Stimulated activated CD4-positive, alpha-beta T cell treated with anti-CD3 and anti-CD28 coated beads, Interleukin-4, amount 100 ng/mL, for 4 hours (primary cell): ENCODE measurements at places on chromosomes 2 and 18.

DNA sequence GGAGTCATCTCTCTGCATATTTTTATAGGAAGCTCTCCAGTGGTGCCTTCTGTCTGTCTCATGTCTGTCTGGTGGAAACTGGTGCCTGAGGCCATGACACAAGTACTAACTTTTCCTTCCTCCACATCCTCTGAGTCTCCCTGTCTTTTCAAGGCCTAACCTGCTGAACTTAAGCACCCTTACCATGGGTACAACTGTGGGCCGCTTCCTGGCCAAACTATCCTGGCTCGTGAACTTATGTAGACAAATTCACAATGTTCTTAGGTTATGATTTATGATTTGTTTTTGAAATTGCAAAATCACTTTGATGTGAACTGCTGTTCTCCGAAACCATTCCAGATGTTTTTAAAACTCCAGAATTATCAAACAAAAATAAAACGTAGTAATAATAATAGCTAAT is 804.5 kb upstream of the POU3F3 start:
- no peak for DNase-seq

DNA sequence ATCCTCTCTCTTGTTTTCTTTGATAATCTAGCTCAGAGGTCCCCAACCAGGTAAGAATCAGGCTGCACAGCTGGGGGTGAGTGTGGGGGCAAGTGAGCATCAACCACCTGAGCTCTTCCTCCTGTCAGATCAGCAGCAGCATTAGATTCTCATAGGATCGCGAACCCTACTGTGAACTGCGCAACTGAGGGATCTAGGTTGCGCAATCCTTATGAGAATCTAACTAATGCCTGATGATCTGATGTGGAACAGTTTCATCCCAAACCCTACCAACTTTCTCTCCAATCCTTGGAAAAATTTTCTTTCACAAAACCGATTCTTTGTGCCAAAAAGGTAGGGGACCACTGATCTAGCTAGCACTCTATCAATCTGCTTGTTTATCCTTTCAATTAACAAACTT is 678.3 kb downstream of the CBLN2 start:
- DNase-seq, result no peak

DNA sequence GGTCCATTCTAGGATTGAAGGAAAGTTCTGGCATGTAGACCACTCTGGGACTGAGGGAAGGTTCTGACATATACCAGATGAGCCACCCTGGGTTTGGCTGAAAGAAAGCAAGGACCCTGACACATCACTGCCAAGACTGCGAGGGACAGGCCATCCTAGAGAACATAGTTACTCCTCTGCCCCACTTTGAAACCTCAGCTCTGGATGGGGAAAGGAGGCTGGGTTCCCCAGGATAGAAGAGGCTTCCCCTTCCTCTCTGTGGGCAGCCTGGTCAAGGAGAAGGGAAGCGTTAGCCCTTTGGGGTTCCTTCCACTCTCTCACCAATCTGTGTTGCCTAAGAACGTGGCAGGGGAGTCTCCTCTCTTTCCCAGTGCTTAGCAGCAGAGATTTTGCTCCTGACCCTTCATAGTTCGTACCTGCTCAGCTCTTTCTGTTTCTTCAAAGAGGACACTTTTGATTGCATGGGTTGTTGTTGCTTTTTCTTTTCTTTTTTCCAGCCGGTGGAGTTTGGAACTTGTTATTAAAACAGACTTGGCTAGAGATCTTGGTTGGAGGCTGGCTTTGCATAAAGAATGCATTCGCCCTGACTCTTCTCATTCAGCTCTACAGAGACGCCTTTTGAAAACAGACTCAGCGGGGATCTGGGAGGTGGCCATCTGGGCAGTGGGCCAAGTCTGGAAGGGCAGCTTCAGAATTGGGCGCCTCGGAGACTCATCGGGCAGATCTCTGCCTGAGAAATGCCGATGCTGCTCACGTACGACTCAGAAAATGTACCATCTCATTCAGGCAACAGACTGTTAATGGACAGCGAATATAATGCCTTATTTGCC is 166.1 kb downstream of the CLIP4 start:
- DNase-seq, result no peak

DNA sequence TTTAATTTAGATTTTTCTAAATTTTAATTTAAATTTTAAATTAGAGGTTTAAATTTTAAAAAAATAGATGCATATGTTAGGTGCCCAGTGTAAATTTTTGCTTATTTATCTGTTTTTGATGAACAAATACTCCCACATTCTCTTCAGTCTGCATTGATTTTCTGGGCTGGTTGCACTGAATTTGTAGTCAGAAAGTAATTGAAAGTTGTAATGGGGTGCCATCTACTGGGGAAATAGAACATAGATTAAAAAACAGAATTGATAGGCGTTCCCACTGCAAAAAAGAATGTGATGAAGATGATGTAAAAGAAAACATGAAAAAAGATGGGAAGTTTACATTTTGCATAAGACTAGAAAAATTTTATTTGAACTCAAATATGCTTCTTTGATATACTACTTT is 51.7 kb upstream of the CCDC85A start:
- DNase-seq, result no peak

GRCh38 chr2:168255866-168256265 is 8.5 kb upstream of the STK39 start:
- no peak for DNase-seq

DNA sequence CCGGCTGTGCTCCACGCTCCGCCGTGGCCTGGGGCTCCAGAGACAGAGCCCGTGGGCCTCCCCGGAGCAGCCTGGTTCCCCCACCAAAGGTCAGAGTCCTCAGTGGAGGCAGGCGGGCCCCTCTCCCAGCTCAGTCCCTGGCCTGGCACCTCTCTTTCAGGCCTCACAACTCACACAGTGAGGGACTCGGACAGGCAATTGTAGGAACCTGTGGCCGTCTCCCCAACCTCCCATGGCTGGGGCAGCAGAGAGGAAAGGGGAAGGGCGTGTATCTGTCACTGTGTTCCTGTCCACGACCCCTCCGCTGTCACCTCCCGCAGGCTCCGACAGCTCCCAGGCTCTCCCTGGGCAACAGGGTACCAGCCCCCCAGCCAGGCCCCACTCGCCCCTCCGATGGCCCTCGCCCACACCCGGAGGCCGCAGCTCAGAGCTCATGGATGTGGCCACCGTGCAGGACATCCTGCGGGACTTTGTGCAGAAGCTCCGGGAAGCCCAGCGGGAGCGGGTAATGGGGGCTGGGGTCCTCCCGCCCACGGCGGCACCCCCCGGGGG is 32.4 kb upstream of the SNED1 start:
- DNase-seq, result no peak

DNA sequence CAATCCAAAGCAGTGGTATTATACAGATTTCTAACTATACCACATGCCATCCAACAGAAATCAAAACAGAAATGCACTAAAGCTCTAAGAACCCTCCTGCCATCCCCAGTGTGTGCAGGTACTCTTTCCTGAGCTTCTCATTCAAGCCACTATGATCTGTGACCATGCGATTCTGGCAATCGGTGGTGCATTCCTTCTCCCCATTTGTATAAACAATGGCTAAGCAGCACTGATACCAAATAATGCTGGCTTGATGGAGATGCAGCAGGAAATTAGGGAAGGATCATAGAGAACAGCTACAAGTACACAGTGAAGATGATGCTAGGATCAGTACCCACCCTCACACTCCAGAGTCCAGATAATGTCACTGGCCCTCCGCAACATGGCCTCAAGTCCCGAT is 51.8 kb downstream of the PPP4R1 start:
- DNase-seq, result no peak

GRCh38 chr2:238433941-238434845 is 7.5 kb downstream of the ASB1 start:
- no peak for DNase-seq

DNA sequence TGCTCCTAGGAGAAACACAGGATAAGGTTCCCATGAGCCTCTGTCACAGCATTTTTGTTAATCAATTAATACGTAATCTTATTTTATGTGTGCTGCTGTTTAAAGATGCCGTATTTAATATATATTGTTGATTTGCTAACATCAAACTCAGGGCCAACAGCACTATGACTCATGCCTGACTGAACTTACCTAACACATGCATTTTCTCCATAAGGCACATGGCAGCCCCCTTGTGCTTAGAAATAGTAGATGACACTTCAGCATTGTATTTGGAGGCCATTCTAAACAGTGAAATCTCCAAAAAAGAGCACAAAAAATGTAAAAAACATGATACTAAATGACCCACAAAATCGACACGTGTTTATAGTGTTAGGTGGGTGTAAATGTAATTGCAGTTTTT is 314.8 kb downstream of the MYCN start:
- DNase-seq, result no peak

GRCh38 chr18:34222307-34223163 is 2.2 kb downstream of the NOL4 start:
- no peak for DNase-seq

GRCh38 chr2:229342376-229342775 is 71.3 kb upstream of the PID1 start:
- DNase-seq, result no peak

DNA sequence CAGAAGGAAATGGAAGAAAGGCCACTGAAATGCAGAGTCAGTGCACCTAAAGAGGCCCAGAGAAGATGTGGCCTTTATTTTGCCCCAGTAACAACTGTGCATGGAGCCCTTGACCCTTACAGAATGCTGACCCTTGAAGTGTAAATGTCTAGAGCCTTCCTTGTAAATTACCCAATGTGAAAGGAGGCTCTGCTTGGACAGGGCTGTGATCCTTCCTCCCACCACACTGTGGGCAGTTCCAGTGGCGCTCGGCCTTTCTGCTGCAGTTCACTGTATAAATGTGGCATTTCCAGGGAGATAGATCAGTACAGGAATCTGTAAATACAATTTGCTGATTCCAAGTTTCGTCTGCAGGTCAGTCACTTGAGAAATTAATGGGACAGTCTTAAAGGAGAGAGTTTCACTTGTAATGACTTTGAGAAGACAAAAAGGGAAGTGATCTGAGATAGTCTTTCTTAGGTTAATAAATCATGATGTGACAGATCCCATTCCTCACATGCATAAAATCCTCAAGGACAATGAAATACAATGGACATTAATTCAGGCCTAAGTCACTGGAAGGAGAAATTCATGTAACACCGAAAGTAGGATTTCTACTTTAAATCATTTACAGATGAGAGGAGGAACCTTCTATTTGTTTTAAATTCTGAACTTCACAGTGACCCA is 133.8 kb upstream of the LMAN1 start:
- DNase-seq, result no peak

GRCh38 chr2:85504778-85505261 is 34.1 kb upstream of the MAT2A start:
- no peak for DNase-seq

DNA sequence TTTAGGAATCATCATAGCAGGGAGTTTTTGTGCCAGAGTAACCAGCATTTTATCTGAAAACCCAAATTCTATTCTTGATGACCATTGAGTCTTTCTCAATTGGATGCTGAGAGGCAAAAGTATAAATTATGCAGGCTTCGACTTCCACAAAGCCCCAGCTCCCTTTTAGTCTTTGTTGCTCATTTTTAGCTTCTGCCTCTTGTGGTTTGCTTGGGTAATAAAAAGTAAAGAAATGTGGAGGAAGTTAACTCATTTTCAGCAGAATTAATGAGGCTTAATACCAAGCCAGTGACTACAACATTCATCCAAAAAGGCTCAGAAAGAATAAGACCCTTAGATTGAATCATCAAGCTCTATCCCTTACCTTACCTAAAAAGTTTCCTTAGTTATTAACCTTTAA is 18.6 kb downstream of the ERMN start:
- DNase-seq, result no peak

- no peak for DNase-seq
These were observed 180.9 kb downstream of the FIGN start for GRCh38 chr2:163554864-163555263.

GRCh38 chr2:15918761-15919356 is 21.5 kb upstream of the MYCN start:
- DNase-seq, result no peak

- DNase-seq, result no peak
These were observed 5.4 kb downstream of the BOLA3 start for GRCh38 chr2:74142340-74142739.

- no peak for DNase-seq
These were observed 231.4 kb downstream of the HAUS1 start for GRCh38 chr18:46335534-46336101.

- DNase-seq, result no peak
These were observed 115.4 kb downstream of the CCDC85A start for GRCh38 chr2:56299171-56299691.

DNA sequence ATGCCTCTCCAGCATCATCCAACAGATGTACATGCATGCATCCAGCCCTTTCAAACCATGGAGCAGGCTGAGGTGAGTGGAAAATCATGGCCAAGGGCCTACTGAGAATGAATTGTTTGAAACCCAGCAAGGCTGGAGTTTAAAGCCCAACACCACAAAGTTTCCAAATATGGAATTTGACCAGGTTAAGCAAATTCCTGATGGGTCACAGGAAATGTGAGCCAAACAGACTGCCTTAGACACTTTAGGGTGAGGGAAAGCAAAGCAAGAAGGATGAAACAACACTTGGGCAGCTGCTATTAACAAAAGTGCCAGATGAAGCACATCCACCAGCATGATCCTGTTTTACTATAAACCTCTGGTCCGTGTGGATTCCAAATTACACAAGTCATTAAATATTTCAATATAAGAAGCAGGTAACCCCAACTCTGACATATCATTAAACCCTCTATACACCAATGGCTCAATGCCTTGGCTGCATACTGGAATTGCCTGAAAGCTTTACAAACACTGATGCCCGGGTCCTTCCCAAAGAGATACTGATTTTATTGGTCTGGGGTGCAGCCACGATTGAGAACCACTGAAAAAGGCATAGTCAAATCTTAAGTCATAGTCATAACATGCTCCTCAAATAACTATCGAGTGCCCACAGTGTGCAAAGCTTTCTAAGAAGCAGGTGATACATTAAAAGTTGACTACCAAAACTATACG is 9.1 kb downstream of the KLF7 start:
- DNase-seq, result no peak
